ENCODE measurements at places on chromosomes 16 and 17.

- DNase-seq = no peak
Observed at GRCh38 chr16:83830769-83831455, 23.1 kb downstream of the HSBP1 start.

DNA sequence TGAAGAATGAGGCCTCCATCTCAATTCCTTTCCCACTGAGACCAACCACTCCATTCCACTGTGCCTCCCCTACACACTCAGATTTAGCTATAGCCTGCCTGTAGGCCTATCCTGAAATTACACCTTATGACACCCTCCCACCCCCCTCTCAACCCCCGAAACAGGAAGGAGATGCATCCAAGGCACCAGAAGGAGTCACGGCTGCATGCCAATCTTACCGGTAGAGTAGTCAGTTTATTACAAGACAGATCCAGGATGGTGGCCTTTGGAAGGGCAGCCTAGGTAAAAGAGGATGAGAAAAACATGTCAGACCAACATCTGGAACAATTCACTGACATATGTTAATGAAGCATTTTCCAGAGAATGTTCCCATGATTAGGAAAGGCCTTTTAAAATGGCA lies 2.6 kb downstream of the LRRC59 start:
- no peak for DNase-seq

- peak; percentile 71 for DNase-seq
Observed at GRCh38 chr16:88700636-88701482, 5.3 kb downstream of the RNF166 start.

GRCh38 chr16:82703871-82704768 lies 77.4 kb downstream of the CDH13 start:
- DNase-seq = no peak

- DNase-seq = peak; percentile 63
Observed at GRCh38 chr16:85898521-85899442, at the start of gene IRF8. Gene IRF8 (plus strand): TSS chr16:85899162. CDS start chr16:85903016, 3,854 bp downstream.

DNA sequence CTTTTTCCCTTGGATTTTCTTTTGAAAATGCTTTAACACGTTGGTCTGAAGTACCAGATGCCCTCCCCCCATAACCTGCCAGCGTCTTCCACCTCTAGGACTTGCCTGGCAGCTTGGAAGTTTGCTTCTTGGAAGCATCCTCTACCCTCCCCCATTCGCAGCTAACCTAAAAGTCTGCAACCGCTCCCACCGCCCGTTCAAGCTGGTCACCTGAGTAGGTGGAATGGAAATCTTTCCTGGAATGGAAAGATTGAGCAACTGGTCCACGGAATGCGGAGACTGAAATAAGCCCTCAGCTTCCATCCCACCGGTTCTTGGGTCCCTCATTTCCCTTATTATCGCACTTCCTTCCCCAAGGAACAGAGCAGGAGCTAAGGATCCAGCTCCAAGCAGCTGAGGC lies 31.4 kb downstream of the HS3ST3B1 start:
- no peak for DNase-seq

DNA sequence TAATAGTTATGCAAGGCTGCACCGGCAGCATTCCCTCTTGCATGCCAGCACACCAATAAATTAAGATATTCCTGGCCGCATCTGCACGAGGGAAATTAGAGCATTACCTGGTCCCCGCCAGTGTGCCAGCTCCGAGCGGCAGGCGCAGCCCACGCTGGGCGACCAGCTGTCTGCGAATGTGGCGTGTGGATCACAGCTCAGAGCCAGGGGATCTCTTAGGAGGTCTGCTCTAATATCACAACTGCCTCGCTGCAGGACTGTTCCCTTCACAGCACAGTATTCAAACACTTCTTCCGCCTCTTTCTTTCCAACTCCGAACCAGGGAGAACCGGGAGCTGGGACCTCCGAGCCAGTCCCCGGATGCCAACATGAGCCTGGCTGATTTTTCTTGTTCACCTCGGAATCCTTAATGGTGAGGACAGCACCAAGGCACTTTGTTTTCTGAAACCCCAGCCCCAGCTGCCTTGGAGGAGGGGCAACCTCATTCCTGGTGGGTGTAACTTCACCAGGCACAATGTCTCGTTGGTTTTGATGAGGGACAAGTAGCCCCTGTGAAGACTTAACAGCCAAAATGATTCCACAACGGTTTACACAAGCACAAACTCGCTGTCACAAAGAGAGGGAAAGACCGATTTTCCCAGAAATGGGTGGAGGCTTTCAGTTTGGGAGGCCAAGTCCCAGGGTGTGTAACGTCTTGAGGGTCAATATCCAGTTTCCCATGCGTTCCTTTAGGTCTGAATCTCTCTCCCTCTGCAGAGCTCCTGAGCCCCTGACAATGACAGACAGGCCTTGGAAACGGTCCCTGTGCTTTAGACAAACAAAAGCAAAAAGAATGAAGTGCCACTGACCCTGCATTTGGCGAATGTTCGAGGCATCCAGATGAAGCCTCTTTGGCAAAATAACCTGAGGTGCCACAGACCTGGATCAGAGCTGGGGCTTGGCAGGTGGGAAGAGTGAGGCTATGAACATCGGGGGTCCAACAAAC lies 213.2 kb downstream of the C16orf78 start:
- no peak for DNase-seq

Measured in umbilical cord (tissue), 2 donors.